ENCODE measurements at places on chromosomes 6 and 20. TPM values are rescaled to one million over a fixed set of nuclear protein-coding genes. Genes with fewer than 3 reads are reported as not detected.

ELOVL2 gene
- total RNA-seq, result not detected

ULBP1 gene
- total RNA-seq, result 1.5 TPM

RAET1E gene
- total RNA-seq, result not detected

SFT2D1 gene
- total RNA-seq, result 67.5 TPM

MED20 gene
- 25.5 TPM for total RNA-seq

LZTS3 gene
- total RNA-seq, result 0.56 TPM

SLC35F1 gene
- not detected for total RNA-seq

C2 gene
- 0.92 TPM for total RNA-seq

GSTA2 gene
- total RNA-seq, result not detected

IMPG1 gene
- not detected for total RNA-seq

ULBP3 gene
- total RNA-seq, result 0.98 TPM

OPRM1 gene
- not detected for total RNA-seq

- no peak for DNase-seq
Observed at GRCh38 chr20:13402986-13403385, 181.9 kb downstream of the ISM1 start.

DNA sequence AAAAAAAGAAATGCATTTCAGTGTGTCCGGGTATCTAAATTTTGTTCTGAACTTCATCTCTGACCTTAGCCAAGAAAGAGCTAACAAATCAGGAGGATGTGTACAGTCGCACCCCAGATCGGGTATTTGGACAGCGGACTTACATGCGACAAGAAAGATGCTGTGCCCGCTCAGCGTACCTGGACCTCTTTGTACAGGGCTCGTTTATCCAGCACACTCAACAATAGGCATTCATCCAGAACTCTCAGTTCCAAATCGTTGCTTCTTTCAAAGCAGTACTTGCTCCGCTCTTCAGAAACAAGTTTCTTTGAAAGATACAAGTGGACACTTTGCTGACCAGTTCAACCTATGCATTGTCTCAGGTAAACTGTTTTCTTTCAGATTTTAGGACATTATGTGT, 191.7 kb downstream of the LY86 start:
- no peak for DNase-seq

DNA sequence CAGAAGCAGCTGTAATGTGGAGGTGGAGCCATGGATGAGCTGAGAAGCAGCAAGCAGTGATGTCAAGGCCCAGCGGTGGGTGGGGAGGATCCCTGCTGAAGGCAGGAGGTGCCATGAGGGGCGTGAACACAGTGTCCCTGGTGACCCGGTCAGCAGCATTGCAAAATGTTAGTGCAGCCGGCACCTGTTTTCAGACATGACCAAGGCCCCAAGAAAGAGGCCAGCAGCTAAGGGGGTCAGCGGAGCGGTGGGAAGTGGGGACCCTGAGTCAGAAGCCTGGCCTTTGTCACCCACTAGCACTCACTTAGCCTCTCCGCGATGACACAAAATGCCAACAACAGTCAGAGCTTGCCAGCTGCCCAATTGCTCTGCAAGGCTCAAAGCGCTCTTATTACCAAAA, 51.9 kb downstream of the TMEM242 start:
- DNase-seq, result peak; percentile 53

DNA sequence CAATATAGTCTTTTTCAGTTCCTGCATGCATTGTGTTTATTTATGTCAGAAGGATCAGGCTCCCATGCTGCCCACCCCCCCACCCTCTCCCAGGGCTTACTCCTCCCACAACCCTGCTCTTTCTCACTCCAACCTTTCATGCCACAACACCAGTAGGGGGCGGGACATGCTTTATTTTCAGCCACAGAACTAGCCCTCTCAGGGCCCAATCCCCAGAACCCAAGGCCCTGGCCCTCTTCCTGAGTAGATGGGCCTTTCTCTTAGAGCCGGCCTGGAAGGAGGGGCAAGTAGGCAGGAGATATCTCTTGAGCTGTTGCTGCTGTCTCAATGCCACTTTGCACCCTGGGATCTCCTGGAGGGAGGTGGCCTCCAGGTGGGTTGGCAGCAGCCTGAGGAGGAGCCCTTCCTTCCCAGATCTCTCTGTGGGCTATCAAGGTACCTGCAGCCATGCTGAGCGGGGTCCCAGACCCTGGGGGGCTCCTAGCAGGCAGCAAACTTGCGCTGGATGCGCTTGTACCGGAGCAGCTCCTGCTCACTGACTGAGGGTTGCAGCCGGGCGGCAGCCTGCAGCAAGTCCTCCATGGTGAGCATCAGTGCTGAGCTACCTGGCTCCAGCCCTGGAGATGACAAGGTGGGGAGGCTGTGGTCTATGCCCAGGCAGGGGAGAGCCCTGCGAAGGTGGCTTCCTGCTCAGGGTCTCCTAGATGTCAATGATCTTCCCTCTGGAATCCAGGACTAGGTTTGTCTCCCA, 3.5 kb downstream of the GNMT start:
- no peak for DNase-seq

DNA sequence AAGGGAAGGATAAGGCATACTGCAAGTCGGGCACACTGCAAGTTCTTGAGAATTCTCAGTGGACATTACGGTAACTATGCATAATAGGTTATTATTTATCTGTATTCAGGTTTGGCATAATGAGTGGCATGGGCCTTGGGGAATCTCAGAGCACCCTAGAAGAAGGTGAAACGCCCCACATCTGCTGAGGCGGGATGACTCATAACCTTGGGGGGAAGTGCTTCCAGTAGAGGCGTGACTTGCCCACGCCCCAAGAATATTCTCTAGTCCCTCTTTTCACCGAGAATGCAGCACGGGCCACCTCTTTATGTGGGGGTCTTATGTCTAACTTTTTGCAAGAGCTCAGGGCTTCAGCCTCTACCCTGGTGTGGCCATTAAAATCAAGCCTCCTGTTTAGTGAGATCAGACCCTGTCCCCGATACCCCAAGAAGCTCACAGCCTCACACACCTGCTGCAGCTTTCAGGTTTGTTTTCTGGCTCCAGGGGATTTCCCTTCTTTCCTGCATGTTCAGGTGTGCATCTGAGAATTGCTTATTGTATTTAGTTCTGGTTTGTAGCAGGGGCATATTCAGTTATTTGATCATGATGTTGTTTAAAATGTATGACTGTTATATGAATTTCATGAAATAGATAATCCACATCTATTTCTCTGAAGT, 19.1 kb downstream of the ZFP64 start:
- no peak for DNase-seq

DNA sequence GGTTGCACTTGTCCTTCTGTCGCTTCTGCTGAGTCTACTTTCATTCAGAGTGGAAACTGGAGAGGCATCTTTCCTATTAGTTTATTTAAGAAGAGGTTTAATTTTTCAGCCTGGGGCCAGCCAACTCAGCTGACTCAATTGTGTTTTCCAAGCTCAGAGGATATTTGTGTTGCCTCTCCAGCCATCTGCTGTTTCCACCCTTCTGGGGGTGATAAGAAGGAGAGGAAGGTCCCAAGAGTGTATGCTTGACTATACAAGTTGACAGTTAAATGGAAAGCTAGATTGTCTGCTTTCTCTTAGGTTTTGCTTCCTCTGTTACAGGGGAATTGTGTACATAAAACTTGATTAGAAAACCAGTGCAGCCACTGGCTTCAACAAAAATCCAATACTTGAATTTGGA, 3.0 kb downstream of the PSMF1 start:
- DNase-seq, result no peak

DNA sequence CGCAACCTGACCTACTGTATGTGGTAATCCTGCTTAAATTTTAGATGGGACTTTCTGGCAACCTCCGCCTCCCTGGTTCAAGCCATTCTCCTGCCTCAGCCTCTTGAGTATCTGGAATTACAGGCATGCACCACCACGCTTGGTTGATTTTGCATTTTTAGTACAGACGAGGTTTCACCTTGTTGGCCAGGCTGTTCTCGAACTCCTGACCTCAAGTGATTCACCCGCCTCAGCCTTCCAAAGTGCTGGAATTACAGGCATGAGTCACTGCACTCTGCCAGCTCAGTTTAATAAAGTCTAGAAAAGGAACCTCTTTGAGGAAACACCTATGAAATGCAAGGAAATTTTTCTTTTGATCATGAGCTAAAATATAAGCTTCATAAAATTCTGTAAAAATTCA, 9.0 kb upstream of the PLCB4 start:
- no peak for DNase-seq

DNA sequence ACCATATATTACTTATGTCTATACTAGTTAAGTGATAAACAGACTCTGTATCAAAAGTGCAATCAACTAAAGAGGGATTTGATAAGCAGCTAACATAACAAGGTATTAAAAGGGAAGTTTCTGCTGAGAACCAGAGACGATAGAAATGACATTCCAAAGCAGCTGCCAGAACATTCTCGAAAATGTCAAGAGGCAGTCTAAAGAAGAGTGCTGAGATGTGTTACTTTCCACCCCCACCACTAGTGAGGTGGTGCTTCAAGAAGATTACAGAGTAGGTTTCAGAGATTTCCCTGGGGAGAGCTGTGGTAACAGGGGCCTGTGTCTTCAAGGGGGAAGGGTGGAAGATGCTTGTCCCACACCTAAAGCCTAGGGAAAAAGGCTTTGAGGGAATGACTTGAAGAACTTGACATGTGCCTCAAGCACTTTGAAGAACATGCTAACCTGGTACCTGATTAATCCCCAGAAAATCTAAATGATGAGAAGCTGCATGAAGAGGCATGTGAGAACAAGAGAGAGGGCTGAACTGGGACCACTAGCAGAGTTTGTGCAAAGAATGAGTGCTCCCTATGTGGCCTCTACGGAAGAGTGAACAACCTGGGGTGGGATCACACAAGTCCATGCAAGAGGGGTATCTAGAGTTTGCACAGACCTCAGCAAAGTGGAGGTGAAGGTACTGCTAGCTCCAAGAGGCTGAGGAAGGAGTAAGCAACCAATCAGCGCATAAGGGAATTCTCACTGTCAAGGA, 5.0 kb downstream of the FAM184A start:
- DNase-seq, result no peak

GRCh38 chr20:31934968-31935764, 16.7 kb downstream of the PDRG1 start:
- no peak for DNase-seq

- DNase-seq, result no peak
Observed at GRCh38 chr6:33962246-33963027, 158.6 kb upstream of the MLN start.

DNA sequence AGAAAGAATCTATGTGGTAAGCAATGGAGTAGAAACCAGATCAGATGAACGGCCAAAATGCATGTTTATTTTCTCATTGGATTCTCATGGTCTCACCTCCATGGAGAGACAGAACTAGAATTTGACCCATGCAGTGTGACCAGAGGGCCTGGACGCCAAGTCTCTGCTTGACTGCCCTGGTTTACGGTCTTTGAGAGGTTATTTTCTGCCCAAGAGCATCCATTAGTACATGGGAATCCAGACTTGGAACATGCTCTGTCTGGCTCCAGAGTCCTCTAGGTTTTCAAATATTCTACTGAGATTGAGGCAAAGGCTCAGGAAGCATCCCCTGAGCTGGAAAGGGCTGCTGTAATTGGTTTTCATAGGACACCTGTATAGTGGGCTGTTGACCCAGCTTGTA, 45.5 kb upstream of the UST start:
- DNase-seq, result no peak

GRCh38 chr20:41047975-41048305, 19.3 kb downstream of the TOP1 start:
- no peak for DNase-seq

- DNase-seq, result no peak
Observed at GRCh38 chr6:107047807-107048206, 19.8 kb downstream of the MTRES1 start.

- no peak for DNase-seq
Observed at GRCh38 chr6:24053057-24053456, 73.0 kb upstream of the NRSN1 start.

DNA sequence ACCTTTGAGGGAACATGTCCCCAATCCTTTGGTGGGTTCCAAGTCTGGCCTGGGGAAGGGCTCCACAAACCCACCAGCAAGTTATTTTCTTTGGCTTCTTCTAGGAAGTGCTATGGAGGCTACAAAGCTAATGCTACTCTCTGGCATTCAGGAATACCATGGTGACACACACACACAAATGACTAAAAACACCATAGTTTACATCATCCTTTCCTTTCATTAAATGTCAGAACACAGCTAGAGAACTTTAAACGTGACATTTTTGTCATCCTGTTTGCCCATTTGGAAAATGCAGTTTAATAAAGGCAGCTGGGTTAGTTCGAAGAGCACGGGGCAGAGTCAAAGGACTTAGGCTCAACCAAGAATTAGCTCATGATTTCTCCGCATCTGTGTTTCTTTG, 40.2 kb upstream of the PROKR2 start:
- no peak for DNase-seq

DNA sequence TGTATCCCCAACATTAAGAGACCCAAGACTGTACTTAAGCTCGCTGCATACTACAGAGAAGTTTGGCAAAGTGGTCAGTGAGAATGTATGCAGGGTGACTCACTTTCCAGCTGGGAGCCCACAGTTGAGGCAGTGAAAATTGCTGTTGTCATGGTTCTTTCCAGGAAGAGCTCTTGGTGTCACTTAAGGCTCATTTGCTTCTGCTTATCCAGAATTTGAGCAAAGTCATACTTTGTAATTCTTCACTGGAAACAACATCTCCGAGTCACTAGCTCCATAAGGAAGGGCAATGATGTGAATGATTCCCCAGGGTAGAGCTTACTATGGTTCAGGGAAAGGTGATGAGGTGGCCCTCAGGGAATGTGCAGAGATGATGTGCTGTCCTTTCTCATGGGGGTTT, 65.4 kb upstream of the FBXL4 start:
- no peak for DNase-seq

DNA sequence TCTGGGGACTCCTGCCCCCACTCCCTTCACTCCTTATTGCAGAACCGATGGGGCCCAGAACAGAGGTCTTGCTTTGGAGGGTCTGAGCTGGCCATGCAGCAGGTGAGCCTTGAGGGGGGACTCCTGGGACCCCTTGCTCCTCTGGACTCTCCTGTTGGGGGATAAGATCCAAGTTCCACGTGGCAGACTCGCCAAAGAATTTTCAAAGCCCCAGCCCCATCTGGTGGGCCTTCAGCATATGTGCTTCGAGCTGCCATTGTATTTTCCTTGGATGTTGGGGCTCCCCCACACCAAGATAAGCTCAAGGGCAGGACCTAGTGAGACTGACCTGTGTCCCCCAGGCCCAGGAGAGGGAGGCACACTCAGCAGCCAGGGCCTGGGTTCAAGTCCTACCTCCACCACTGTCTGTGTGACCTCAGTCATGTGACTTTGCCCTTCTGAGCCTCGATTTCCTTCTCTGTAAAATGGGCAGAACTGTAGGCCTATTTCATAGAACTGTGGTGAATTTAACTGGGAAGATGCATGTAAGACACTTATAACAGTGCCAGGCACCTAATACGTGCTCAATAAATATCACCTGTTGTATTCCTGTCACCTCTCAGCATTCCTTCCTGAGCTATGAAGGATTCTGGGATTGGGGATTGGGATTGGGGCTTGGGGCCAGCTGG, 115.5 kb downstream of the VEGFA start:
- no peak for DNase-seq

- no peak for DNase-seq
Observed at GRCh38 chr6:424741-425417, 33.3 kb downstream of the IRF4 start.

Data from natural killer cell treated with Interleukin-12 subunit alpha and Interleukin-12 subunit beta and Interleukin-15 and Interleukin-18, amount 100 ng/mL, for 72 hours (primary cell).